ENCODE measurements at places on chromosomes 1 and 21. TPM values are rescaled to one million over a fixed set of nuclear protein-coding genes. Genes with fewer than 3 reads are reported as not detected.
A peak's percentile ranks its signal among the peaks of the same experiment; 100 is the strongest.

IL19 gene
- total RNA-seq, result not detected

ELF3 gene
- 0.56 TPM for total RNA-seq

UBASH3A gene
- total RNA-seq, result not detected

CYP4X1 gene
- total RNA-seq, result 0.23 TPM

RIPK4 gene
- total RNA-seq, result 9.6 TPM

CYP2J2 gene
- 0.64 TPM for total RNA-seq

PERM1 gene
- not detected for total RNA-seq

DNA sequence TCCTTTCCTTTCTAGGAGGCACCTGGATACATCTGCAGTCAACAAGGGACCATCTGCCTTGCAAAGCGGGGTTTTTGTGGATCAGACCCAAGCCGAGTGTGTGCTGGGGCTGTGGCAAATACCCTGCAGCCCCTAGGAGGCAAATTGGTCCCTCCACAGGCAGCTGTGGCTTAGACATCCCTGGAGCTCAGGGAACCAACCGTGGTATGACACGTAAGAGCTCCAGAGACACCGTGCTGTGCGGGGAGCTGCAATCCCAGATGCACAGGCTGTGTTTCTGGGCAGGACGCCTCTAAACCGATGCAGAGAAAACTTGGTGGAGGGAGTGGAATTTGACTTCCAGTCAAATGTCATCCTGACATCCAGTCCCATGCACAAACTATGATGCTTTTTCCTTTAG lies 141.5 kb downstream of the KAZN start:
- no peak for DNase-seq
- H3K4me1 ChIP-seq, result peaks cover 2% of the 10 kb centered on the region
- no peak overlapping the region for H3K27ac ChIP-seq
- no peaks in the 10 kb centered on the region for H3K36me3 ChIP-seq
- H3K4me3 ChIP-seq, result no peak overlapping the region

DNA sequence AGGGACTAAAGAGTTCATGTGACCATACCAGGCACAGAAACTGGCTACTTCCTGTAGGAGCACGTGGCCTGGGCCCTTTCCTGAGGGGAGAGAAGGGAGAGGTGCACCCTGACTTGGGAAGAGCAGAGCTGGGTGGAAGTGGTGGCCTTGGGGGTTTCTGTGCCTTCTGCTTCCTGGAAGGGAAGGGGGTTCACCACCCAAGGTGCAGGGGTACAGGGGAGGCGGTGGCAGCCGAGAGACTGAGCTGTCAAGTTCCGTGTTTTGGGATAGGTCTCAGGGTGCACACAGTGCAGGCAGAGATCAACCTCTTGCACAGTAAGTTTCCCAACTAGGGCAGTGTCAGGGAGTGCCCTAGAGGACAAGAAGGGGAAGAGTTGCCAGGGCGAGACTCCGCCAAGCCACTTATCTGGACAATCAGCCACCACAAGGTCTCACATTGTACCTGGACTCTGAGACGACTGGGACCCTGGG lies 10.1 kb downstream of the HECTD3 start:
- H3K4me1 ChIP-seq, result peaks cover 5% of the 10 kb centered on the region
- peaks cover 30% of the 10 kb centered on the region for H3K36me3 ChIP-seq
- peaks cover 12% of the 10 kb centered on the region for H3K27me3 ChIP-seq
- no peak overlapping the region for H3K27ac ChIP-seq
- no peak for DNase-seq

DNA sequence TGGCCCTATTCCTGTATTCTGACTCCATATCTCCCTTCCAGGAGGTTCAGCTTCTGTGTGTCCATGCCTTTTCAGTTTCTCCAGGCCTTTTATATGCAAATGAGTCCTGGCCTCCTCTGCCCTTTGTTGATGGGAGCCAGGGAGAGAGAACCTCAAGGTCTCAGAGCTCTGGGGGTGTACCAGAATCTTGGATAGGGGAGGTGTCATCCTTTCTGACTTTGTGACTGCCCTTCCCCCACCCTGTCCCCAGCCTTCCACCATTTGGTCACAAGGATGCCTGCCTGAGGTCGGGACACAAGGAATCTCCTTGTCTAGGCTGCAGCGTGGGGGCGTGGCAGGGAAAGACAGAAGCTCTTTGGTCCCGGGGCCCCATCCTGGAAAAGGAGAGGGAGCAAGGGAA lies 18.6 kb downstream of the LURAP1 start:
- H3K27me3 ChIP-seq, result peaks cover 10% of the 10 kb centered on the region
- no peaks in the 10 kb centered on the region for H3K36me3 ChIP-seq
- H3K4me3 ChIP-seq, result no peak overlapping the region
- DNase-seq, result no peak
- peaks cover 17% of the 10 kb centered on the region for H3K4me1 ChIP-seq
- H3K27ac ChIP-seq, result no peak overlapping the region

- peaks cover 25% of the 10 kb centered on the region for H3K36me3 ChIP-seq
- H3K4me1 ChIP-seq, result peaks cover 17% of the 10 kb centered on the region
- peak overlapping the region; percentile 97 for H3K4me3 ChIP-seq
Observed at GRCh38 chr1:156740237-156740740, 599 bp downstream of the MRPL24 start.

DNA sequence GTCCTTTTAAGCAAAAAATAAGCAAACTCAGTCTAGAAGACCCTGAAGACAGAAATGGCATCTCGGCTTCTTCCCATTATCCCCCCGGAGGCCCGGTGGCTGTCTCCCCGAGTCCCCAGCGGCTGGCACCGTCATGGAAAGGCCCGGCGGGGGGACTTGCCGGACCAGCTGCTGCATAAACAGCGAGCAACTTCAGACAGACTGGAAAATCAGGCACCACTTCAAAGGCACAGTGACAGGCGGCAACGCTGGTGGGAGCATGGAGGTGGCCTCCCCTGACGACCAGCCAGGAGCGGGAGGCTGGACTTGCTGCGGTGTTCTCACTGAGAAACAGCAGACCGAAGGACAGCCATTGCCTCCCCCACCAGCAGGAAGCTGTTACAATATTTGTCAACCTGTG lies 18.4 kb upstream of the C1QA start:
- no peak overlapping the region for H3K27ac ChIP-seq
- DNase-seq, result no peak
- no peaks in the 10 kb centered on the region for H3K4me1 ChIP-seq
- peaks cover 4% of the 10 kb centered on the region for H3K27me3 ChIP-seq
- no peak overlapping the region for H3K4me3 ChIP-seq

DNA sequence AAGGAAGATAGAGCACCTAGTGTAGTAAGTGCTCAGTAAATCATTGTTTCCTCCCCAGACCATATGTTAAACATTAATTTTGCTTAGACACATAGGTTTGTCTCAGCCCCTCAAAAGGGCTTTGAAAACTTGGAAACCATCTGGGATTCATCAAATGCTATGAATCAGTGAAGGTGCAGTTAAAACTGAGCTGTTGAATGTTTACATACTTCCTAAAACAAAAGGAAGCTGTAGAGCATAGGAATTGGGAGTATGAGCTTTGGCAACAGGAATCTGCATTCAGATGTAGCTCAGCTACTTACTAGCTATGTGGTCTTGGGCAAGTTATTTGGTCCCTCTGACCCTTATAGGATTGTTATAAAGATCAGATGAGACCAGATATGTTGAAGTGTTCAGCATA lies 18.7 kb upstream of the PODN start:
- H3K4me3 ChIP-seq, result no peak overlapping the region
- peaks cover 8% of the 10 kb centered on the region for H3K36me3 ChIP-seq
- peaks cover 24% of the 10 kb centered on the region for H3K4me1 ChIP-seq
- H3K27me3 ChIP-seq, result no peaks in the 10 kb centered on the region
- H3K27ac ChIP-seq, result no peak overlapping the region

- H3K36me3 ChIP-seq, result peaks cover 29% of the 10 kb centered on the region
- DNase-seq, result no peak
- H3K27me3 ChIP-seq, result peaks cover 2% of the 10 kb centered on the region
- H3K27ac ChIP-seq, result no peak overlapping the region
Observed at GRCh38 chr1:1832820-1833219, 54.5 kb upstream of the NADK start.

DNA sequence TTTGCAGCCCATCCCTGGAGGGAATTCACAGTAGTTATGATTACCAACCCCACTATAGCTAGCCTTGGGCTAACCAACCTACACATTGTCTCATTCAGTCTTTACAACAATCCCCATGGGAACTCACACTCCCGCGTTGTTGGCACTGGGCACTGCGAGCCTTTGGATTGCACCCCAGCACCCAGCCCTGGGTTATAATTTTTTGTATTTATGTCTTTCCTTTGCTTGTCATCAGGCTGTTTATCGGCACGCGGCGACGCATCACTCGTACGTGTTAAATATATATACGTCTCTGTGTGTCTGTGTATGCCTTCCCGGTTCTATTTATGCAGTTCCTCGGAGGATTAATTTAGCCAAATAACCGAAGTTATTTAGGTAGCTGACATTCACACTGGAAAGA lies 47.2 kb upstream of the IGSF21 start:
- DNase-seq, result no peak
- H3K27ac ChIP-seq, result no peak overlapping the region
- H3K27me3 ChIP-seq, result peaks cover 4% of the 10 kb centered on the region
- no peaks in the 10 kb centered on the region for H3K36me3 ChIP-seq
- no peaks in the 10 kb centered on the region for H3K4me1 ChIP-seq

- peaks cover 9% of the 10 kb centered on the region for H3K27me3 ChIP-seq
- H3K4me1 ChIP-seq, result peaks cover 10% of the 10 kb centered on the region
- H3K4me3 ChIP-seq, result peak overlapping the region; percentile 27
- H3K27ac ChIP-seq, result no peak overlapping the region
- peaks cover 42% of the 10 kb centered on the region for H3K36me3 ChIP-seq
Observed at GRCh38 chr1:36301220-36301619, 4.9 kb upstream of the SH3D21 start.

DNA sequence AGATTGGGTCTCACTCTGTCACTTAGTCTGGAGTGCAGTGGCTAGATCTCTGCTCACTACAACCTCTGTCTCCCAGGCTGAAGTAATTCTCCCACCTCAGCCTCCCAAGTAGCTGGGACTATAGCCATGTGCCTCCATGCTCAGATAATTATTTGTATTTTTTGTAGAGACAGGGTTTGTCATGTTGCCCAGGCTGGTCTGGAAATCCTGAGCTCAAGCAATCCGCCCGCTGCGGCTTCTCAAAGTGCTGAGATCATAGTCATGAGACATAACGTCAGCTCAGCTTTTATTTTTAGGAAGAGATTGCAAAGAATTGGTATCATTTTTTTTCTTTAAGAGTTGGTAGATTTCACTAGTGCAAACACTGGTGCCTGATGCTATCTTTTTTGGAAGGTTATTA lies 244.9 kb downstream of the DSCAM start:
- no peak overlapping the region for H3K27ac ChIP-seq
- H3K4me3 ChIP-seq, result no peak overlapping the region
- no peaks in the 10 kb centered on the region for H3K4me1 ChIP-seq

- H3K4me3 ChIP-seq, result no peak overlapping the region
- H3K27ac ChIP-seq, result no peak overlapping the region
- no peaks in the 10 kb centered on the region for H3K4me1 ChIP-seq
Observed at GRCh38 chr1:236576004-236576403, 28.3 kb downstream of the HEATR1 start.

DNA sequence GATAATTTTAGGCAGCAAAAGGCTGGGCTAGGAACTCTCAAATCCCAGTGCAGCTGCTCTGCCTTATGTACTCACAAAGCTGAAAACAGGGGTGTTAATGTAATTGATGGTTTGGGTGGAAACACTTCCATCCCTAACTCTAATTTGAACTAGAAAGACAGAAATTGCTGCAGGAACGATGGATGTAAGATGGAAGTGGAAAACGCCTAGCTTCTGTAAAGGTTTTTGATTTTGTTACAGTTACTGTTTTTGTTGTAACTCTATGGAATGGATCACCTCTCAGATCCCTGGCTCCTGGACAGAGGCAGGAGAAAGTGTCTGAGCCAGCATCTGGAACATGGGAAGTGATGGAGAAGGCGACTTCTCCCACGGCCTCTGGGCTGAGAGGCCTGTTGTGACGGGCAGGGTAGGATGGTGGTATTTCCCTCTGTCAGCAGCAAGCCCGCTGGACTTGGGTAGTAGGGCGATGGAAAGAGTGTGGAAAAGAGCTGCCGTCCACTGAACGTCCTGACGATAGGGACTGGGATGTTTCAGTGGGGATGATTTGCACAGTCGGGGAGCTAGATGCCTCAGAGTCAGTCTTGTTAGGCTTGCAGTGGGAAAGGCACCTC lies 1.6 kb downstream of the TRAF5 start:
- H3K36me3 ChIP-seq, result peaks cover 11% of the 10 kb centered on the region
- H3K4me3 ChIP-seq, result peak overlapping the region; percentile 92
- H3K27ac ChIP-seq, result peak overlapping the region; percentile 3

GRCh38 chr21:37564924-37565529 lies 198.5 kb downstream of the DYRK1A start:
- peak overlapping the region; percentile 39 for H3K4me3 ChIP-seq
- H3K36me3 ChIP-seq, result no peaks in the 10 kb centered on the region
- no peak for DNase-seq
- H3K27me3 ChIP-seq, result peaks cover 3% of the 10 kb centered on the region
- H3K4me1 ChIP-seq, result peaks cover 21% of the 10 kb centered on the region

- H3K27me3 ChIP-seq, result peaks cover 11% of the 10 kb centered on the region
- no peak overlapping the region for H3K27ac ChIP-seq
- no peak overlapping the region for H3K4me3 ChIP-seq
- DNase-seq, result no peak
- peaks cover 17% of the 10 kb centered on the region for H3K4me1 ChIP-seq
Observed at GRCh38 chr1:148161053-148161901, 9.2 kb upstream of the NBPF11 start.

GRCh38 chr1:244545511-244545910 lies 84.4 kb downstream of the CATSPERE start:
- no peak for DNase-seq
- no peaks in the 10 kb centered on the region for H3K36me3 ChIP-seq
- no peaks in the 10 kb centered on the region for H3K27me3 ChIP-seq
- H3K4me1 ChIP-seq, result no peaks in the 10 kb centered on the region
- no peak overlapping the region for H3K27ac ChIP-seq

DNA sequence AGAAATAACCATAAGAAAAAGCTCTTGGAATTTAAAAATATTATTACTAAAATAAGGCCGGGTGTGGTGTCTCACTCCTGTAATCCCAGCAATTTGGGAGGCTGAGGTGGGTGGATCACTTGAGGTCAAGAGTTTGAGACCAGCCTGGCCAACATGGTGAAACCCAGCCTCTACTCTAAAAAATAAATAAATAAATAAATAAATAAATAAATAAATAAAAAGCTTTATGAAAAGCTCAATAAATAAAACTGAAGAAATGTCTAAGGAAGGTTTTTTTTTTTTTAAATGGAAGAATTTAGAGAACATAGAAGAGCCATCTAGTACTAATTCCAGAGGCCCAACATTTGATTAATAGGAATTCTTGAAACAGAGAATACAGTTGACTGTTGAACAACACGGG lies 249.1 kb upstream of the PROX1 start:
- H3K27ac ChIP-seq, result no peak overlapping the region
- H3K4me3 ChIP-seq, result no peak overlapping the region
- peaks cover 5% of the 10 kb centered on the region for H3K27me3 ChIP-seq

GRCh38 chr1:161480381-161481035 lies 24.7 kb upstream of the FCGR2A start:
- H3K27ac ChIP-seq, result no peak overlapping the region
- peaks cover 4% of the 10 kb centered on the region for H3K4me1 ChIP-seq
- DNase-seq, result no peak

DNA sequence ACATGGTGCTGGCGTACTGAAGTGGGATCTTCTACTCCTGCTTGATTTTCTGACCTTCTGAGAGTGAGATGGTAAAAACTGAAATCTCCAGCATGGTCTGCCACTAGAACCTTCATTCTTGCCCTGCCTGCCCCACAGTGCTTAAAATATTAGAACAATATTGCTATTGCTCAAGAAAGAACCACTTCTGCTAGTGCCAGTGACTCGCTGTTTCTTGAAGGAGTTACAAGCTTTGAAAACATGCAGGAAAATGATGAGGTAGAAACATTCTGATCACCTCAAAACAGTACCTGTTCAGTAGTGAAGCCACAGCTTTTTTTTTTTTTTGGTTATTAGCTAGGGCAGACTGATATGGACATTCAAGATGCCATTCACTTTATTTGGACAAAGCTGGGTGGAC lies 95.3 kb downstream of the BACH1 start:
- no peak overlapping the region for H3K27ac ChIP-seq
- DNase-seq, result no peak
- no peaks in the 10 kb centered on the region for H3K4me1 ChIP-seq
- H3K27me3 ChIP-seq, result no peaks in the 10 kb centered on the region
- H3K36me3 ChIP-seq, result peaks cover 7% of the 10 kb centered on the region
